ENCODE measurements at places on chromosomes 4 and X.

DNA sequence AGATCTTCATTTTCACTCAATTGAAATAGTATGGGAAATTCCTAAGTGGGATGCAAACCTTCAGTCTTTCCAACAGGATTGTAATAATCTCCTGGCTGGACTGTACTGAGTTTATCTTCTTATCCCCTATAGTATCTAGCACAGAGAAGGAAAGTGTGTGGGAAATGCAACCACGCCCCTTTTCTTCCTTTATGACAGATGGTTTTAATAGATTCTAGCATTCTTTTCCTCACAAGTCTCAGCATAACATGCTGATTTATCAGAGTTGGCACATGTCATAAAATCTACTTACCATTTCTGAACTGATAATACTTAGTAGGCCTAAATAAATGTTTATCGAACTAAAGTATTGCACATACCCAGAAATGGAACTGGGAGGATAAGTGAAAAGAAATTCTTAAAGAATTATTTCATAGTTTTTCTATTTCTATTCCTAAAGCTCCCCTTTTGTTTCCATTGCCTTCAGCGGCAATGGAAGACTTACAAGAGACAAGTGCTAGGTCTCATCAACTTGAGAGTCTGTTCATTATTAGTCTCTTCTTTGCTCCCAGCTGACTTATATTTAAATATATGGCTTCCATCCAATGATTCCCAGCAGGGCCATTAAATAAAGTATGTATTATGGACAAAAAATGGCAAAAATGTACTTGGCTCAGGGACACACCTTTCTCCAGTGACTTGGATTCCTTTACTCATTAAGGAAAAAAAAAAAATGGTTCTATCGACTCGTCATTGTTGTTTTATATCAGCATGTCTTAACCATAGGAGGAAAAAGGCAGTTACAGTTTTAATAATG lies 484.5 kb downstream of the IL1RAPL1 start:
- no peak for DNase-seq

DNA sequence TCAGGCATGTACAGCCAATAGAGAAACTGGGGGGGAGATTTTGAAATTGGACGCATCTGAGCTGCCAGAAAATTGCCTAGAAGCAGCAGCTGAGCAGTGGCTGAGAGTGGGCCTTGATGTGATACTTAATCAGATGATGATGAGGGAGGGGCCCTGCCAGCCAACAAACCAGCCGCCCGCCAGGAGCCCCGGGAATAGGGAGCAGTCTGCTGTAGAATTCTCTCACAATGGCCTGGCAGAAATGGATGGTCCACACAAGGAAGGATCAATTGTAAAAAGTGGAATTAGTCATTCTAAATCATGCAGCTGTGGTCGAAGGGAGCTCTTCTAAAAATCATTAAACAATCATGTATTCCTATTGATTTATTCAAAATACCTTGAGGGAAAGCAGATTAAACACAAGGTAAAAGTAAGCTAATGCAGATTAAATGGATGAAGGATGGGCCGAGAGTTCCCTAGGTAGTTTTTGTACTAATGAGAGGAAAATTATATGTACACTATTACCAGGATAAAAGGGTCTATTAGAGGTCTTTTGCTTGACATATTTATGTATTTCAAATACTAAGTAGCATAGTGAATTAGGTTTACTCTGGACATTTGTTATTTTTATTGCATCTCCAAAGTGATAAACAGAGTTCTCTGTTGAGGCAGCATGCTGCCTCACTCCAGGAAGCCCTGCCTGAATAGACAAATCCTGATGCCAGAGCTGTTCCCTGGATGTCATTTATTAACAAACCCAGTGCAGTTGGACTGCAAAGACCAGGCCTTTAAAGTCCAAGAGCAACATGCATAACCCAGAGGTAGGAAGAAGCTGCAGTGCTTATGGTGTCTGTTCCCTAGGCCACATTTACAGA lies 91.3 kb downstream of the NKX6-1 start:
- no peak for DNase-seq

- no peak for DNase-seq
These were observed 24.3 kb upstream of the SRD5A3 start for GRCh38 chr4:55321707-55322264.

DNA sequence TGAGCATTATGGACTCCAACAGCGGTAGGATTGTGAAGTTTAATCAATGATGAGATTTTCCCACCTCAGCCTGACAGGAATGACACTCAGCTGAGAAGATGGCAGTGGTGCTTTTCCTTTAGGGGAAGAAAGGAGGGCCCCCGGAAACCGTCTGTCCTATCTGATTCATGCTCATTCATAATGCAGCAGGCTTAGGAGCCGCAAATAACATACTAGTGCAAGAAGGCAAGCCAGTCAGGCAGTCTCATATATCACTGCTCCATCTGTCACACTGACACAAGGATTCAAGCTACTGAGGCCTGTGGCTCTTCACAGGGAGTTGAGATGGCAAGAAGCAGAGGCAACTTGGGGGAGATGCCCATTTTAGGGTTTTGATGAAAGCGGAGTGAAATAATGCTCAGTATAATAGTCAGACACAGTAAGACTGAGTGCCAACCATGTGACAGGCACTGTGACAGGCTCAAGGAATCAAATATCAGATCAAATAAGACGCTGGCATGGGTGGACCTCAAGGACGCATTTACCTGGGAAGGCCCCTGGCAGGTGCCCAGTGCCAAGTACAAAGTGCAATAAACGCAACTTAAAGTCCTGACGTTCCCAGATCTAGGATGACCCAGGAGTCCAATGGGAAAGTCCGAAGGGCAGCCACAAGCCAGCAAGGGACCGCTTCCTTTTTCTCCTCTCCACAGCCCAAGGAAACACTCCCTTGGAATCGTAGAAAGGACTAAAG lies 63.4 kb downstream of the FHDC1 start:
- no peak for DNase-seq

DNA sequence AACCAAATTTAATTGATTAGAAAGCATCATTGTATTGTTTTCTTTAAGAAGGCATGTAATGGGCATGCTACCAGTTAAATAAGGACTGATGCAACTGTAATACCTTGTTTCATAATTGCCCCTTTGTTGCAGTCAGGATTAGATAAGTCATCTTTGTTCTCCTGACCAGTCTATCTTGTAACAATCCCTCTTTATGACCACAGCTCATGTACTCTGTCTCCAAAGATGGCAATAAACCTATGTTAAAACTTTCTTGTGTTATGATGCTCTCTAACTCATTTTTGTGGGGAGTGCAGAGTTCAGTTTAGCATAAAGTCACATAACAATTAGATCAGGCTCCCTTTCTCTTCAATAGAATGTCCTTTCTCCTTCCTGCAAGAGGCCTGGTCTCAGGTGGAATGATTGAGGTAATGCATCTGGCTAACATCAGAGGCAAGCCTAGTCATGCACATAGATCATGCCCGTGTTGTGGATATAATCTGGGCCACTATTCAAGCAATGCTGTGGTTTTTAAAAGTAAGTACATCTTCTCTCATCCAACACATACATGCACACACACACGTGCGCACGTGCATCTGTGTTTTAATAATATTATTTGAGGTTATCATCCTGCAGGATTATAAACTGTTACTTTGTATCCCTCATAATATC lies 45.6 kb downstream of the TMEM154 start:
- no peak for DNase-seq

DNA sequence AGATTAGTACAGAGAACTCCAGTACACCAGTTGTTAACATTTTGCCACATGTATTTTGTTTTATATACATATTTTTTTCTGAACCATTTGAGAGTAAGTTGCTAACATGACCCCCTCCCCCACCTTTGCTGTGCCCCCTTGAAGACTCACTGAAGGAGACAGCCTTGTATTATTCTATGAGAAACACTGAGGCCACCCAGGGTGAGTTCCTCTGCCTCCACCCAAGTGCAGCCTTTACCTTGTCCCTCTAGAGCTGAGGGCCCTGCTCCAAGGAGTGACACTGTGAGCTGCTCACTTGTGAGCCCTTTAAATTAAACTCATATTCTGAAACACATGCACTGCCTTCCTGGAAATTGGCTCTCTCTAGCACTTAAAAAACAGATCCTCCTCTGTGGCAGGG lies 21.1 kb downstream of the KIT start:
- DNase-seq, result no peak

- no peak for DNase-seq
These were observed 219.8 kb downstream of the ZNF674 start for GRCh38 chrX:46325312-46325877.

GRCh38 chr4:15912961-15913630 lies 25.4 kb downstream of the FGFBP1 start:
- DNase-seq, result no peak

DNA sequence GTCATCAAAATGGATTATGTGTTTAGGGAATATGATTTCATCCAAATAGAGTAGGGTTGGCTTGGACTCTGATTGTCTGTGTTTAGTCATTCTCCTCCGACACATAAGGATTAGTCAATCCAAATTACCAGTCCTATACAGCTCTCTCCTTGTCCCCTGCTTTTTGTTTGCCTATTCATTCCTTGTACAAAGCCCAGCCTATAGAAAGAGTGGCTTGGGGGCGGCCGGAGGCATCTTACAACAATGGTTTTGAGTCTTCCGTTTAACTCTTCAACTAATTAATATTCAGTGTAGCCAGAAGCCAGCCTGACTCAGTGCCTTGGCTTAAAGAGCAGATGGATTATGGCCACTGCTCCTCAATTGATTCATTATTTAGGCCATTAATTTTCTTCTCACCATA lies 796.6 kb upstream of the POU3F4 start:
- no peak for DNase-seq

- DNase-seq, result peak; percentile 46
These were observed 97.4 kb downstream of the DCTD start for GRCh38 chr4:182819751-182820150.

GRCh38 chr4:154616731-154617130 lies 4.3 kb upstream of the FGG start:
- DNase-seq, result no peak

DNA sequence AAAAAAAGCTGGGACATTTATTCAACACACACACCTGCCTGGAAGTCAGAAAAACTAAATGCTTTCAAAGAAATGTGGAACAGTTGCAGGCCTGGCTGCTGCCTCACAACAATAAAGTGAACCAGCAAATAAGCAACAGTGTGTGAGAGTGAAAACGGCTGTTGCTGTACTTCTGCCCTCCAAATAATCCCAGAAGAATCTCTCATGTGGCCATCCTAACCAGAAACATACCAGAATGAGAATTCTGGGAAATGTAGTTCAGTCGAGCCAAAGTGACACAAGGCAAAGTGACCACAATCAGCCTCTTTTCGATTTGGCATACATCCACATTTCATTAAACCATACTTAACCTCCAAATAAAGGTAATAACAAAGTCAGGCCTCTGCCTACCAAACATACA lies 204.5 kb downstream of the SLC7A11 start:
- no peak for DNase-seq

GRCh38 chrX:17597836-17598439 lies 139.4 kb upstream of the SCML1 start:
- DNase-seq, result peak; percentile 81

- no peak for DNase-seq
These were observed 186.4 kb downstream of the DCTD start for GRCh38 chr4:182730791-182731190.

GRCh38 chr4:80560337-80560736 lies 224.8 kb downstream of the CFAP299 start:
- no peak for DNase-seq

DNA sequence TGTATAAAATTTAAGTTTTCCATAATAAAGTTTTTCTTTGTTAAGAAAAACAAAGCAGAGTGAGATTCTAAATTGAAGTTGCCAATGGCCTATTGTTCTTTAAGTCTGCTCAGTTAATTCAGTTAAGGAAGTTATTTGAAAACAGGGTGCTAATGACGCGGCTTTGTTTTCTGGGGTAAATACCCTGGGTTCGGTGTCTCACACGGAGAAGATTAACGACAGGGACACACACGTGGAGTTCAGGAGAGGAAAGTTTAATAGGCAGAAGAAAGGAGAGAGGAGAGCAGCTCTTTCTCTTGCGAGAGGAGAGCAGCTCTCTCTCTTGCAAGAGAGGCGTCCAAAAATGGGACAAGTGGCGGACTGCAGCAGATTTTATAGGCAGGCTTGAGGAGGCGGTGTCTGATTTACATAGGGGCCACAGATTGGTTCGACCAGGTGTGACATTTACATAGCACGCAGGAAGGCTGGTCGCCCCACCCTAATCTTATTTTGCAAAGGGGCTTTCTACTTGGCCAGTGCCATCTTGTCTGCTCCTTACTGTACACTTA lies 9.6 kb downstream of the CA5B start:
- DNase-seq, result no peak

DNA sequence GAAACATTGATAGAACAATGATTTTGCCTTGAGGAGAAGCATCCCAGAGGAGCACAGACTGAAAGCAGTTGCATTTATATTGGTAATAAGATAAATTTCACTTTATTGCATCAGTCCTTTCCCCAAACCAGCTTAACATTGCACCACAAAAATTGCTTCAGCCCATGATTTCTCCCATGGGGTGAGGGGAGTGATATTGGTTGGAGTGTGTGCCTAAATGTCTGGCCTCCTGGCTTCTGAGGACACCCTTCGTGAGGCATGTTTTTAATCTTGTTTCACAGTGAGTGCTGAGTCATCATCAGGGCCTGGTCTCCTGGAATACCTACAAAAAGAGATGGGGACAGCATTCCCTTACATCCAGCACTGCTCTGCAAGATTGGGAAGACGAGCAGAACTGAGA lies 487.9 kb downstream of the C4orf33 start:
- peak; percentile 62 for DNase-seq

- no peak for DNase-seq
These were observed 83.0 kb upstream of the ADRA2C start for GRCh38 chr4:3683077-3683743.

GRCh38 chr4:77856152-77856551 lies 6.5 kb upstream of the MRPL1 start:
- DNase-seq, result no peak

- DNase-seq, result no peak
These were observed 100.8 kb downstream of the NCAPG start for GRCh38 chr4:17911608-17912007.
